ENCODE measurements at places on chromosomes 7 and 10.
A peak's percentile ranks its signal among the peaks of the same experiment; 100 is the strongest.

DNA sequence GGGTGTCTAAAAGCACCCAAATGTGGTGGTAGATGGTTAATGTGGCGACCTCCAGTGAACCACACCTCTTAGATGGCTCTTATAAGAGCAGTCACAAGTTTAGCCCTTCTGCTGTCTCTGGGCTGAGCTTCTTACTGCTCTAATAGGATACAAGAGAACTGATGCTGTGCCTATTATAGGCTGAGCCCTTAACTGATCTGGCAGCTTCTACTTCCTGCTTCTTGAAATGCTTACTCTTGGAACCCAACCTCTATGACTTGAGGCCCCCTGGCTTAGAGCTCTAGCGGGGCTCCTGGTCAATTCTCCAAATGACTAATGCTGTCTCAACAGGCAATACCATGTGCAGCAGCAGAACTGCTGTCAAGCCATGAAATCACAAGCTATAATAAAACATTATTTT lies 35.0 kb upstream of the LSM8 start:
- DNase-seq = no peak

DNA sequence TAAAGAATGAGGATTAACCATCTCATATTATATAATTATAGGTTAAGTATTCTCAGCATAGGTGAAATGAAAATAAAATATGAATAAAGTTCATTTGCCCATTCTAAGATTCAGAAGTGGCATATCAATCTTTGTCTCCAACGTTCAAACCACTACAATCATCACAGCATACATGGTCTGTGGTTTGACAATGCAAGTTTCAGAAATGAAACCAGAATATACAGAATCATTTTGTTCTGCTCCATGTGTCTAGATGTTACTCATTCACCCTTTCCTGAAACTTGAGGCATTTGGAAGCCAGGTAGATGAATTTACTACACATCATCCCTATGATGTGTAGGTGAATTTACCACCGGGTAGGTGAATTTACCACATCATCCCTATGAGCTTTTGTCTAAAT lies 44.5 kb upstream of the PPP1R3A start:
- no peak for DNase-seq

DNA sequence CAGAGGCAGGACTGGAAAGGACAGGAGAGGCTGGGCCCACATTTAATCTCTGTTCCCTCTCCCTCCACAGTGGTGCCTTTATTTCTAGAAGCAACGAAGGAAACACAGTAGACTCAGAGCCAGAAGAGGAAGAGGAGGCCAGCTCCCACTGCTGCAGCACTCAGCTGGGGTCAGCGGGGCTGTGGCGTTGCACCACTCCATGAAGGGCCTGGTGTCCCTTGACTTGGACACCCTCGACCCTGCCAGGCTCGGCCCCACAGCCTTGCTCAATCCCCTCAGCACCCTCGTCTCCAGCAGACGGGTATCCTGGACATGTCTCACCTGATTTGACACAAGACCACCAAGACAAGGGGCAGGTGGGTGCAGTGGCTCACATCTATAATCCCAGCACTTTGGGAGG lies 38.8 kb downstream of the PRKAG2 start:
- no peak for DNase-seq

GRCh38 chr7:152760854-152761748 lies 1.5 kb downstream of the ACTR3B start:
- DNase-seq = no peak

- DNase-seq = no peak
Observed at GRCh38 chr10:10910634-10911033, 107.0 kb upstream of the CELF2 start.

DNA sequence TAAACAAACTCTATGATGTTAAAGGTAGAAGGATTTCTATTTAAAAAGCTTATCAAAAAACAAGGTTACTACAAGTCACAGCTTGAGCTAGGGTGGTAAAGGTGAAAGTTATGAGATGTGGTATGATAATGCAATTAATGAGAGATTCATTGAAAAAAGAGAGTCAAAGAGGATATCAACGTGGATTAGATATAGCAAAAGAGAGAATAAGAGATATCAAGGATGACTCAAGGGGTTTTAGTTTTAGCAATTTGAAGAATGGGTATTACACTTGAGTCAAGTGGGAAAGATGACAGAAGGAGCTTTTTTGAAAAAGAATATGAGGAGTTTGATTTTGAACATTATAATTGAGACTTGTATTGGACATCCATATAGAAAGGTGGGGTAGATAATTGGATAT lies 59.8 kb downstream of the NUTM2E start:
- no peak for DNase-seq

DNA sequence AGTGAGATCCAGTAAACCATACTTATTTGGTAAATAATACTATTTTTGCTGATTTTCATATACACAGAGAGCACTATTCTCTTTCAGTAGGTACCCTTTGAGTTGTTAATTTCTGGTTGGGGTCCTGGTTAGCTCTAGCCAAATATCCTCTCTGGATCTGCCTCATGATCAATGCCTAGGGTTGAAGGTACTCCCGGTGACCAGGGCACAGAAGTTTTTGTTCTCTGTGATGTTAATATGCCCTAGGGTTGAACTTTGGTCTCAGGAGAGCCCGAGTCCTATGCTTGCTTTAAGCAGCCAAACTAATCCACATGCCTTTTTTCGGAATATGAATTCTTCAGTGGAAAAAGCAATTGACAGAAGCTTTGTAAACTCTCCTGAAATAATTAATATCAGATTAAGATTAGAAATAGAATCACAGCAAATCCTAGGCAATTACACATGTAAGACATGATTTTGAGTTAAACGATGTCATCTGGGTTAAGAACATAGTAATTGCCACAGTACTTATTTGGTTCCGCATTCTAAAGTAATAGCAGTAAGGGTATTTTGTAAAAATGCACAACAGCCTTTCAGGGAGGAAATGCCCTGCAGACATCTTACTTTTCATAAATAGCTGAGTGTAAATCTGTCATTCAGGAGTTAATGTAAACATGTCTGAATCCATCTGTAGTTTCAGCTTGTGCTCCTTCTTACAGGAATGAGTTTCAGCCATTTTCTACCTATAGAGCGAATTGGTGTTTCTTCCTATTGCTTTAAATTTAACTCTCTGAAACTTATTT lies 10.1 kb downstream of the CHN2 start:
- no peak for DNase-seq

DNA sequence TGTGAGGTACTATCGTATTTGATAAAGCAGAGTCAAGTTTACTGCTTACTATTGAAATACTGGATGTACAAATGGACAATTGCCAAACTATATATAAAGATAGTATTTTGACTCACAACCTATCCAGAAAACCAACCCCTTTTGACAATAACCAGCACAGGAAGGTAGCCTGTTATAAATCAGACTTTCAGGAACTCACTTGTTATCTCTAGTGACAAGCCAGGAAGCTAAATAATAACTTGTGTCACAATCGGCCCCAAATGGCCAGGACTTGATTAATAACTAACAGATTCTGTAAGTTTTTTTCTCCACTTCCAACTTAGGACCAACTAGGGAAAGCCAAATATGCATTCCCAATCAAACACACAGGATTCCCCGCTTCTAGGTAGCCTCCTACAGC lies 38.8 kb upstream of the SLC35G1 start:
- no peak for DNase-seq

- DNase-seq = no peak
Observed at GRCh38 chr7:101586906-101587677, 42.0 kb downstream of the MYL10 start.

DNA sequence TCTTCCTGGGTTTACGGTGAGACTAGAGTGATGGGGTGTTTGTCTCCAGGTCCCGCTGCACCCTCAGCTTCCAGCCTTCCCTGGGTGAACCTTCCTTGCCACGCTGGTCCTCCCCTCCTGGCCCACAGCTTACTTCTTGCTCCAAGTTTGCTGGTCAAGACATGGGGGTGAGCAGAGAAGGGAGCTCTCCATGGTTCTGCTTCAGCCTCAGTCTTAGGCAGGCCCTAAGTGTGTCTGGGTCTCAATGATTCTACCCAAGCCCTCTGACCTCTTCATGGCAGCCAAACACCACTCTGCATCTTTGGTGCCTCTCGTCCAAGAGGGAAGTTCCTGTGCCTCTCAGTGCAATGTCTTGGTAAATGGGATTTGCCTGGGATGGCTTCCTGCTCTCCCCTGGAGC lies 356.5 kb upstream of the KLF6 start:
- no peak for DNase-seq

- DNase-seq = no peak
Observed at GRCh38 chr10:7412237-7412927, 1.5 kb upstream of the SFMBT2 start.

DNA sequence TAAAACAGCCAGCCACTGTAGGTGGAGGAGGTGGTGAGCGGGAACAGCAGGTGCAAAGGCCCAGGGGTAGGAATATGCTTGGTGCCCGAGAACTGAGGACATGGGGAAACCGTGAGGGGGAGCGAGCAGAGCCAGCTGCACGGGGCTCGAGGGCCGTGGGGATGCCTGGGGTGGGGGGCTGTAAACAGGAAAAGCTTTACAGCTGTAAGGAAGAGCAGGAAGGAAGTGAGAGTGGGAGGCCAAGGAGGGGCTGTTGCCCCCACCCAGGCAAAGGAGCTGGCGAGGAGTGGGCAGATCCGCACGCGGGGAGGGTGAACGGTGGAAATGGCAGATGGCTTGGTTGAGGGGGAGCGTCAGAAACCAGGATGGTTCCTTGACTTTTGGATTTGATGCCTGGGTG lies 34.4 kb downstream of the ZMIZ1 start:
- no peak for DNase-seq

GRCh38 chr10:79202188-79203013 lies 133.6 kb downstream of the ZMIZ1 start:
- DNase-seq = no peak

GRCh38 chr10:28991333-28992270 lies 297.3 kb upstream of the LYZL1 start:
- DNase-seq = no peak

GRCh38 chr7:64882341-64883112 lies 20.5 kb upstream of the ZNF273 start:
- no peak for DNase-seq

- peak; percentile 69 for DNase-seq
Observed at GRCh38 chr7:1175967-1176851, 16.2 kb upstream of the ZFAND2A start.

All from stimulated activated CD8-positive, alpha-beta memory T cell treated with anti-CD3 and anti-CD28 coated beads, Interleukin-4, amount 100 ng/mL, for 1 hour (primary cell).